CD8-positive, alpha-beta memory T cell (primary cell): ENCODE measurements at places on chromosomes 12 and 14. TPM values are rescaled to one million over a fixed set of nuclear protein-coding genes. Genes with fewer than 3 reads are reported as not detected.

The TAS2R46 gene
- 0.55 TPM for total RNA-seq

The B4GALNT3 gene
- 3.1 TPM for total RNA-seq

The MANSC4 gene
- total RNA-seq, result not detected

The ANO4 gene
- total RNA-seq, result not detected

The SLCO1B1 gene
- not detected for total RNA-seq

The WDR20 gene
- total RNA-seq, result 32.8 TPM

DNA sequence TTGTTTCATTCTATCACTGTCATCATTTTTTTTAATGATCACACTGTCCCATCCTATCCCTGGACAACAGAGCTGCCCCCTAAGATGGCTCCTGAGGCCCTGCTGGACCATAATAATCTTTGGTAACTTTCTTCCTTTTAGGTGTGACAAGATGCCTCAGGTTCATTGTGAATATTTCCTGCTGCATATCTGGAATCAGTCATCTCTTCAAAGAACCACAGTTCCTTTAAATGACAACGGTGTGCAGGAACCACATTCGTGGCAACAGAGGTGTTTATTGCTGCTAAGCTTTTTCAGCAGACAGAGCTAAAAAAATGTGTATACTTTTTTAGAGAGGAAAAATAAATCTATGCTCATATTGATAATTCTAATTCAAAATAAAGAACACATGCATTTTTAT lies 312.9 kb downstream of the MED13L start:
- no peaks in the 10 kb centered on the region for H3K4me1 ChIP-seq
- DNase-seq, result no peak
- H3K4me3 ChIP-seq, result no peak overlapping the region
- H3K36me3 ChIP-seq, result peaks cover 45% of the 10 kb centered on the region

- no peaks in the 10 kb centered on the region for H3K36me3 ChIP-seq
- H3K27ac ChIP-seq, result peak overlapping the region; percentile 86
- DNase-seq, result peak; percentile 72
- H3K27me3 ChIP-seq, result no peaks in the 10 kb centered on the region
Observed at GRCh38 chr12:76020281-76020680, 11.3 kb downstream of the PHLDA1 start.

DNA sequence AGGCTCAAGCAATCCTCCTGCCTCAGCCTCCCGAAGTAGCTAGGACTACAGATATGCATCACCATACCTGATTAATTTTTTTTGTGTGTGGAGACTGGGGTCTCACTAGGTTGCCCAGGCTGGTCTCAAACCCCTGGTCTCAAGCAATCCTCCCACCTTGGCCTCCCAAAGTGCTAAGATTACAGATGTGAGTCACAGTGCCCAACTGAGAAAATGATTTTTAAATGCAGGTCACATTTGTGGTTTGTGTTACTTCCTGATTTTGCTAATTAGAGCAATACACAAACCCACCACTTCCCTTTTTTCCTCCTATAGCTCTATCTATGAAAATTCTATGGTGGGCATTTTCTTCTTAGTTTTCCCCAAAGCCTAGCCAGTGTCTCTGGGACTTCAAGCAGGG lies 45.5 kb upstream of the TMEM263 start:
- no peaks in the 10 kb centered on the region for H3K27me3 ChIP-seq
- H3K4me1 ChIP-seq, result peaks cover 16% of the 10 kb centered on the region
- no peak overlapping the region for H3K4me3 ChIP-seq
- H3K36me3 ChIP-seq, result no peaks in the 10 kb centered on the region
- no peak for DNase-seq

GRCh38 chr12:49825360-49825970 lies 2.7 kb downstream of the NCKAP5L start:
- H3K27ac ChIP-seq, result no peak overlapping the region
- H3K27me3 ChIP-seq, result no peaks in the 10 kb centered on the region
- H3K36me3 ChIP-seq, result no peaks in the 10 kb centered on the region
- peaks cover 31% of the 10 kb centered on the region for H3K4me1 ChIP-seq

DNA sequence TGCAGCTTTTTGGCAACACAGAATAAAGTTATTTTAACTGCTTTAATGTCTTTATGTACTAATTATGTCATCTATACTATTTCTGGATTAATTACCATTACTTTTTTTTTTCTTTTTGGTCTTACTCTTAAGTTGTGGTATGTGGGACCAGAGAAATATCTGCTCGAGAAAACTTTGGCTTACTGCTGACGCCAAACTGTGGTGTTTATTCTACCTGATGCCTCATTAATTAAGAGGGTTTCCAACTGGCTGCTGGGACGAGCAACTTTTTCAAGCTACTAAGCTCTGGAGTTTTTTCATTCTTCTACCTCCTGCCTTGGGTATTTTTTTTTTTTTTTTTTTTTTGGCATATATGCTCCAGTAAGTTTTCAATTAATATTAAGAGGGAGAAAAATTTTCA lies 1257.5 kb downstream of the FSCB start:
- H3K4me3 ChIP-seq, result no peak overlapping the region
- H3K36me3 ChIP-seq, result no peaks in the 10 kb centered on the region
- H3K27ac ChIP-seq, result no peak overlapping the region
- no peaks in the 10 kb centered on the region for H3K4me1 ChIP-seq
- no peaks in the 10 kb centered on the region for H3K27me3 ChIP-seq

DNA sequence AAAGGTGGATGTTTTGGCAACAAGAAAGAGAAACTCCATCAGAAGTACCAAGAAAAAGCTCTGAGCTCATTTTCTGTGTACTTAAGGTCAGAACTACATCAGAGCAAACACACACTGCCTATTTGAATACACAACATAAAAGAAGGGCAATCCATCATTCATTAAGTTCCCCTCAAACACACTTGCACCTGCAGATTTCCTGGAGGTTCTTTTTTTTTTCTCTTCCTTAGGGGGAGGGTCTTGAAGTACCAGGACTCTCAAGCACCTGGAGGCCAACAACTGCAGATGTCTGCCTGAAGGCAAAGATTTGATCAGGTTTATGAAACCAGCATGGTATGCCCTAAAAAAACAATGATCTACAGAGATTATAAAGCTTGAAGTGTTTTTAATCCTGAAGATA lies 26.1 kb upstream of the PTHLH start:
- H3K4me1 ChIP-seq, result no peaks in the 10 kb centered on the region
- DNase-seq, result no peak
- H3K27ac ChIP-seq, result no peak overlapping the region
- H3K36me3 ChIP-seq, result no peaks in the 10 kb centered on the region
- no peaks in the 10 kb centered on the region for H3K27me3 ChIP-seq

GRCh38 chr14:36105401-36105800 lies 71.1 kb downstream of the PTCSC3 start:
- H3K27ac ChIP-seq, result no peak overlapping the region
- H3K36me3 ChIP-seq, result no peaks in the 10 kb centered on the region
- H3K4me3 ChIP-seq, result no peak overlapping the region

GRCh38 chr12:77685112-77685511 lies 145.6 kb upstream of the NAV3 start:
- no peaks in the 10 kb centered on the region for H3K27me3 ChIP-seq
- no peak overlapping the region for H3K4me3 ChIP-seq
- no peaks in the 10 kb centered on the region for H3K36me3 ChIP-seq
- H3K27ac ChIP-seq, result no peak overlapping the region
- no peak for DNase-seq
- H3K4me1 ChIP-seq, result no peaks in the 10 kb centered on the region

DNA sequence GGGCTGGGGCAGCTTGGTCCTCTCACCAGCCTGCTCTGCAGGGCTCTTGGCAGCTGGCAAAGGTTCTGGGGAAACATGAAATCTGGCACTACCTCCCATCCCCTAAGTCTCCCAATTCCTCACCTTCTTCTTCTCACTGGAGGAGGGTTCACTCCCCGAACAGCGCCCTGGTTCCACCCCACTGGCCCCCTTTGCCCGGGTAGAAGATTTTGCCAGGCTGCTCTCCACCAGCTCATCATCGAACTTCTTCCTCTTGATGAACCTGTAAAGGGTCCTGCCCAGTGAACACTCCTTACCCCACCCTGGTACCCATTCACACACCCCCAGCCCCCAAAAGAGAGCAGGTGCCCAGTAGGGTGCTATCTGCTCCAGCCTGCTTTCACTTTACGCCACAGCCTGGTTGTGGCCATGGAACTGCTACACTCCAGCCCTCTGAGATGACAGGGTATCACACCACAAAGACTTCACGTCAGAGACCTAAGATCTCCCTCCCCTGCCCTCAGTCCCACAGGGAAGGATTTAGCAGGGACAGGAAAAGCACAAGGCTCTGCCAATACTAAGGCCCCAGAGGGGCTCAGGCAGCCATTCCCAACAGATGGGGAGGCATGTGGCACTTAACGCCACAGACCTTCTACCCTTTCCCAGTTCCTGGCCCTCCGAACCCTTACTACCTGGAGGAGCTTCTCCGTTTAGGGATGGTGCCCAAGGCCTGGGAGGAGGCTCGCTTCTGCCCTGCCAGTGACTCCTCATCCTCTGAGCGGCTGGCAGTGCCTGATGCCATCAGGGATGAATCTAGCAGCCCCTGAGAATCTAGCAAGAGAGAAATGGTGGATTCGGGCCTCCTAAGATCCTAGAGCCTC lies 2.3 kb downstream of the MCRS1 start:
- no peaks in the 10 kb centered on the region for H3K27me3 ChIP-seq
- H3K4me1 ChIP-seq, result peaks cover 42% of the 10 kb centered on the region
- H3K4me3 ChIP-seq, result no peak overlapping the region
- no peak overlapping the region for H3K27ac ChIP-seq
- no peak for DNase-seq
